ENCODE measurements at places on chromosomes 3 and 15.
A peak's percentile ranks its signal among the peaks of the same experiment; 100 is the strongest.

DNA sequence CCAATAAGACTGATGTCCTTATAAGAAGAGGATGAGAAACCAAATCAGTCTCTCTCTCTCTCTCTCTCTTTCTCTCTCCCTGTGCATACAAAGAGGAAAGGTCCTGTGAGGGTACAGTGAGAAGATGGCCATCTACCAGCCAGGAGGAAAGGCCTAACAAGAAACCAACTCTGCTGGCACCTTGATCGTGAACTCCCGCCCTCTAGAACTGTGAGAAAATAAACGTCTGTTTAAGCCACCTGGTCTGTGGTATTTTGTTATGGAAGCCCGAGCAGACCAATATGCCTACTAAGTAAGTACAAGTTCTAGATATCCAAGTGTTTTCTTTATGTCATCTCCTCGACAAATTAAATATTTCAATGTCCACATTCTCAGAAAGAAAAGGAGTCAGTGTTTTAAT, 44.9 kb upstream of the TMC3 start:
- no peak for DNase-seq

DNA sequence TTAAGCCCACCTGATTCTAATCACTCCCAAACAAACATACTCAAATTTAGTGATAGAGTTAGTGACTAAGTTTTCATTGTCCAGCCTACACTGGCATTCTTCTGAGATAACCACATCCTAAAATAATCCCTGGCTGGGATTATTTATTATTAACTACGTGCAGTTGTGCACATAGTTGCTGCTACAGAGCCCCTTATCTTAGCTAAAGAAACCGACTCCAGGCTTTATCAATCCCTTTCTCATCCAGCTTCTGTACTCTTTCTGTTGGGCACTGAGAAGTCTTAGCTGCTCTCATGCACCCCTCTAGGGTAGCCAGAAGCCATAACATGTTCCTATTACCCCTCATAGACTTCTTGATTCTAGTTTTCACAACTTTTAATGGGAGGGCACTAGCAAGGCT, 208.7 kb downstream of the MBNL1 start:
- peak; percentile 30 for DNase-seq

DNA sequence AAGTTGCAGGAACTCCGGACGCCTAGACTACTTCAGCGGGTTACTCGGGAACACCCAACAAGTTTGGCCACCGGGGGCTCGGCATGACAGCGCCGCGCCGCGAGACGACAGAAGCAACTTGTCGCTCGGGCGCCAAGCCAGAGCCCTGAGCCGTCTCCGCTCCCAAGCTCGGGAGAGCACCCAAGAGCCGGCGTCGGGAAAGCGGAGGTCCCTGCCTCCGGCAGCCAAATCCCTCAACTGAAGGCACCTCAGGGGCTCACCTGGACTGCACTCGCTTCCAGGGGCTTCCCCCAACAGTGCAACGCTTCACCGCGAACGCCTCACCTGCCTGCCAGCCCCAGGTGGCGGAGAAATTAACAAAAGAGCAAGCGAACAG, 640 bp downstream of the MB21D2 start:
- peak; percentile 75 for DNase-seq

DNA sequence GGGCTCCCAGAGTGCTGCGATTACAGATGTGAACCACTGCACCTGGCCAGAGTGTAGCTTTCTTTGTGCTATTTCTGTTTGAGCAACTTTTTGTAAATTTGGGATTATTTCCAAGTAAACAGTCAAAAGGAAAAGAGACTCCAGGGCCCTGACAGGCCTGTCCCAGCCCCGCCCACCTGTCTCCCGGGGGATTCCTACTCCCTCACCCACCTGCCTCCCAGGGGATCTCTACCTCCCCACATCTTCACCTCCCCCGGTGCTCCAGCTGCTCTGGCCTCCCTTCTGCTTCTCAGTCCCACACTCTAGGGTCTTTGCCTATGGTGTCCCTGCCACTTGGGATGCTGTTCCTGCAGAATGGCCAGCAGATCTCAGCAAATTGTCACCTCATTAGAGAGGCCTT, 7.0 kb downstream of the RHCG start:
- DNase-seq, result no peak

GRCh38 chr3:112345681-112346080, 12.7 kb downstream of the CD200 start:
- no peak for DNase-seq

DNA sequence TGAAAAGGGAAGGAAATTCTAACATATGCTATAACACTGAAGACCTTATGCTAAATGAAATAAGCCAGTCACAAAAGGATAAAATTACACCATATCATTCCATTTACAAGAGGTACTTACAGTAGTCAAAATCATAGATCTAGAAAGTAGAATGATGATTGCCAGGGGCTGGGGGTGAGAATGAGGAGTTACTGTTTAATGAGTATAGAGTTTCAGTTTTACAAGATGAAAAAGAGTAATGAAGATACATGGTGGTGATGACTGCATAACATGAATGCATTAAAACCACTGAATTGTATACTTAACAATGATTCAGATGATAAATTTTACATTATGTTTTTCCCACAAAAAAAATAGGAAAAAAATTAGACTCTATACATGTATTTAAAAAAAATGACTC, 152.6 kb downstream of the SCAPER start:
- no peak for DNase-seq

DNA sequence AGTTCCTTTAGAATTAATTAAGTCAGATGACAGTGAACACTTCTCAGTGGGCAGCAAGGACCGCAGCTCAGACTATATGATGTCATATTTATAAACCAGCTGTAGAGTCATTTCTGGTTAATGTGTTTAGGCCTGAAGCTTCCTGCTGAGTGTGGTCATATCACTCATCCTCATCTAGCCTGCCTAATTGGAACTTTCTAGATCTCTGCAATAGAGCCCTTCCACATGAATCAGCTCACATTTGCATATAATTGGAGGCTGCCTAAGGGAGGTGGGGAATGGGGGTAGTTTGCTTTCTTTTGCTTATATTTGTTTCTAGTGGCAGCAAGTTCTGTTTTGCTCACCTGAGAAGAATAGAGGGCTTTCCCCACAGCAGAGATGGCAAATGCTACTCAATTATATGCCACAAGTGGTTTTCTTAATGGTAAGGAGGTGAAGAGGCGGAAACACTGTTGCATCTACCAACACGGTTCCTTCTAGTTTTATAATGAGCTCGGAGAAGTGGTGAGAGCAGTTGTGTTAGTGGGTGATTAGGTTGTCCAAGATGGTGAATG, 148.1 kb downstream of the KLHL25 start:
- no peak for DNase-seq

GRCh38 chr3:14877469-14877868, 58.7 kb downstream of the FGD5 start:
- DNase-seq, result no peak

- no peak for DNase-seq
These were observed 597.3 kb downstream of the ZIC1 start for GRCh38 chr3:148006508-148006907.

GRCh38 chr3:148625991-148626390, 71.7 kb upstream of the AGTR1 start:
- DNase-seq, result no peak

DNA sequence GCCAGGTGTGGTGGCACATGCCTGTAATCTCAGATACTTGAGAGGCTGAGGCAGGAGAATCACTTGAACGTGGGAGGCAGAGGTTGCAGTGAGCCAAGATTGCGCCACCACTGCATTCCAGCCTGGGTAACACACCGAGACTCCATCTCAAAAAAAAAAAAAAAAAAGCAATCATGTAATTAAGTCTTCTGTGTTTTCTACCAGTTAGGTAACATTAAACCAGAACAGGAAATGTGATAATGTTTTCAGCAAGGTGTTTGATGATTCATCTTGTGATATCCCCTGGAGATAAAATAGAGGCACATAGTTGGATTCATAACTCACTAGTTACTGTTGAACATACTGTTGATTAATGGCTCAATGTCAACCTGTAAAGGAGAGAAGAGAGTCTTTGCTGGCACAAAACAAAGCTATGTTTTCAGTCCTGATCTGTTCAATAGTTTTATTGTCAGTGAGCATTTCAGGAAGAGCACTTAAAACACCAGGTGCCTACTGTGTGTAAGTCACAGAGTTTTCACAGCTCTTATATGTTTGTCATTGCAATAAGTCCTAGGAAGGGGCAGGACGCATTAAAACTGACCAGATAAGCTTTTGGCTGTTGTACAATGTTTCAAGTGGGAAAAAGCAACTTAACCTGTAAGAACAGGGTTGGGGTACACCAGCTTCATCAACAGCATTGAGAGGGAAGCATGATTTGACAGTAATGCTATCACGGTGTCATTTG, 19.5 kb downstream of the DNAJB11 start:
- DNase-seq, result peak; percentile 11

- no peak for DNase-seq
These were observed 340.3 kb upstream of the ZNF385D start for GRCh38 chr3:22091329-22091728.

- DNase-seq, result no peak
These were observed 43.5 kb upstream of the SLC22A13 start for GRCh38 chr3:38222032-38222634.

DNA sequence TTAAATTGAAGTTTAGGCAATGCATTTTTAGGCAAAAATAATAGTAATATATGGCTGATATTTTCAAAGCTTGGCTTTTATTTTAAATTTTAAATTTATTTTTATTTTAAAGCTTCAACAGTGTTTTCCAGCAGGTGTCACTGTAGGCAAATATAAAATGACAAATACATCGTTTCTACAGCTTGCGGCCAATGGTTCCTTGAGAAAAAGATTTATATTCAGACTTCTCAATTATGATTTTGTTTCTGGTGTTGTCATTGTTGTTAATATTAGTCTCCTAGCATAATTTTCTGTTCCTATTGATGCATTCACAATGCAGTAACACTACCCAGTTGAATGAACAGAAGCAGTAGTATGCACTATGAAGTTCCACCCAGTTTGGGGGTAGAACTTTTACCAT, 220.7 kb upstream of the DNAJC19 start:
- peak; percentile 8 for DNase-seq

DNA sequence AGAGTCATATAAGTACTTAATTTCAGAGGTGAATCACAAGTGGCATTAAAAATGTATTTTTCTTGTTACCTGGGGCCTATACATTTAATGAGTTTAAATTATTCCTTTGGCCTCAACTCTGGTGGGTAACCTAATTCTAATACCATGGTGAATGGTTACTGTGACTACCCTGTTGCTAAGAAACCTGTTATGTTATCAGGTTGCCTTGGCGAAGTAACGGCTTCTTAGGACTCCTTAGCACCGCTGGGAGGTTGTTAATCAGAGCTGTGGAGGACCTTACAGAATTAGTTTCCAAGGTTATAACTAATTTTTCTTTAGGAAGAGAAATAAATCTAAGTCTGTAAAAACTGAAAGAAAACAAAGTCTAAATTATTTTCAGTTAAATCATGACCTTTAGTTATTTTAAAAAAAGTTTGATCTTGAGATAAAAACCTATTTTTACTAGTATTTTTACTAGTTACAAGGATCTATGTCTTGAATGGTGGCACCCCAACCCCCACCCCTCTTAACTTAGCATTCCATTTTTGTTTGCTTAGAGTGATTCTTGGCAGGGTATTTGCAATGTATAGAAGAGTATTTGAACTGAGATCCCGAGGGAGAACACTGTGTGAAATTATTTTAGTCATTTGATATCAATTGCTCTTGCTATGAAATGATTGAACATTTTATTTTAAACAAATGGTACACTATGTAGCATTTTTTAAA, 155.5 kb downstream of the FNDC3B start:
- no peak for DNase-seq

DNA sequence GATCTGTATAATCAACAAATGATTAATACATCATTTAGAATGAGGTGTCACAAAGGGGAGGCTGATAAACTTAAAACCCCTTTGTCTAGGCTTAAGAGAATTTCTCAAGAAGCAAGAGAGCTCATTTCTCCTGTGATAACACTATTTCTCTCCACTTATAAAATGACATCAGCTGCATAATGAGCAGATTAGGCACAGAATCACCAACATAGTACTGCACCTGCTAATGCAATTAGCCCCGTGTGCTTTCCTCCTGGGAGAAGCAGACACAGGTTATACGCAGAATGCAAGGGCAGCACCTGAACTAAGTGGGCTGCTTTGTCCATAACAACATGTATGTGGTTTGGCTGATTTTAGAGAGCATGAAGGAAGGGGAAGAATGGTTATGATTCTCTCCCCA, 515.3 kb upstream of the CFAP20DC start:
- no peak for DNase-seq

GRCh38 chr3:16466822-16467221, 46.7 kb downstream of the RFTN1 start:
- no peak for DNase-seq

DNA sequence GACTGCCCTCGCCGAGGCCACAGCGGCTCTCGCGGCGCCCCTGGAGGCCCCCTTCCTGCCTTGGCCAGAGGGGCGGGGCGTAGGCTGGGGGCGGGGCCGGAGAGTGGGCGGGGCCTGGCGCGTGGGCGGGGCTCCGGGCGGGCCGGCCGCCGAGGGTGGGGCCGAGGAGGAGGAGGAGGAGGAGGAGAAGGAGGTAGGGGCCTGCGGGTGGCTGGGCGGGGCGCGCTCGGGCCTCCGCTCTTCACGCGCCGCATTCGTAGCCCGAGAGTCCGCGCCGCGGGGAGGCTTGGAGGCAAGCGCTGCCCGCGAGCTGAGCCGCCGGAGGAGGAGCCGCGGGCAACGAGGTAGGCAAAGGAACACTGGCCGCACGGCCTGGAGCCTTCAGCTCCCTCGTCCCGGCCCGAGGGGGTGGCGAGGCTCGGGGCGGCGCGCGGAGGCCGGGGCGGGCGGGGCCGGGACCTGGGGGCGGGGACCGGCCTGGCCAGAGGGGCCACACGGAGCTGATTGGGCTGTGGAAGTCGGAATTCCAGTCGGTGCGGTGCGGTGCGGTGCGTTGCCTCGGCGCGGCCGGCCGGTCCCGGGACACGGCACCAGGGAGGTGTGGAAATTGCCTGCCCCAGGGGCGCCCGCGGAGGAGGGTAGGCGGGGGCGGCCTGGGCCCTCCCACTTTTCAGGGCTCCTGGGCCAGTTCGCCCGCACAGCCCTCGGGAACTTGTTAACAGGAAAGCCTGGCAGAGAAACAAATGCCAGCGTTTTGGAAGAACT, at the start of gene PPP2R3A:
Gene PPP2R3A, plus strand, starts transcription at position 223 of the 765 bp plus-strand sequence. CDS start 35,771 bp downstream, outside the sequence.
- peak; percentile 87 for DNase-seq

- no peak for DNase-seq
These were observed 42.5 kb upstream of the SRGAP3 start for GRCh38 chr3:9291821-9292410.

DNA sequence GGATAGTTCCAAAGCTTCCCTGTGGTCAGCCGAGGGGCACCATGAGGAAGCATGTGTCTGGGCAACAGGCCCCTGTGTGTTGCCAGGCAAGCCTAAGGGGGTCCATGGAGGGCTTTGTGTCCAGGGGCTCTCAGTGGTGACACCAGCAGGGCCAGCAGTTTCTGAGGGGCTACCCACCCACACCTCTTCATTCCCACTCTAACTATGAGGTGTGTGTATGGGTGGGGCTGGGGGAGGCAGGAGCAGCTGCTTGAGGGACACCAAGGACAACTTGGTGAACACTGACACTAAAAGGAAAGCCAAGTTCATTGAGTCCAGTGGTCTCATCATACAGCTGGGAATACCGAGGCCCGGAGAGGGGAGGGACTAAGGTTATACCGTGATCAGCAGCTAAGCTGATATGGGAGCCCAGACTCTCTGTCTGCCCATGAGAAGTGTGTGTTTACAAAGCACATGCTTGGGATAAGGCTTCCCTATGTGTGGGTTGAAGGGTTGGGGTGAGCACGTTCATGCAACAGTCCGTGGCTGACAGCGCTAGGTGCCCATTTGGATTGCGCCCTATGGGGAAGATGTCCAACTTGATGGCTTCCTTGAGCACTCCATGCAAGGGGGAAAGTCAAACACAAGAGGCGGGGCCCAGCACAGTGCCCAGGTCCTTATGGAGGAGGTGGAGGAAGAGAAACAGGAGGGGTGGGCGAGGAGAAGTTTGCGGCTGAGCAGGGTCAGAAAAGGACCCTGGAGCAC, 34.8 kb upstream of the CHRNB4 start:
- DNase-seq, result no peak

- peak; percentile 76 for DNase-seq
These were observed 23.1 kb upstream of the MCCC1 start for GRCh38 chr3:183122257-183122932.
